ENCODE measurements at places on chromosomes 3 and 15.

- DNase-seq, result no peak
These were observed 24.5 kb upstream of the EBLN2 start for GRCh38 chr3:73036694-73037591.

DNA sequence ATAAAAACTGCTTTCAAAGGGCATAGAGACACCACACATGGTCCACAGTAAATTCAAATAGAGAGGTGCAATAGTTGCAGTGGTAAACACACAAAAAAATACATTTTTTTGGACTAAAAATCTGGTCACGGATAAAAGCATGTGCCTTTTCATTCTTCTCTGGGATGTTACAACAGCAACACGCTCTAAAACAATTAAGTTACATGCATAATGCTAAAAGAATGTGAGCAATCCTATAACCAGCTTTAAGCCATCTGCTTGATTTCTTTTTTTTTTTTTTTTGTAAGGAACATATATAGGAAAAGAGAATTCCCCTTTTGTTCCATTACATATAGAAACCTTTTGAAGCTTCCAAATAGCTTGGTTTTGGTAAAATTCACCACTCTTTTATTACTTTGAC lies 20.0 kb downstream of the WNT5A start:
- peak; percentile 28 for DNase-seq

DNA sequence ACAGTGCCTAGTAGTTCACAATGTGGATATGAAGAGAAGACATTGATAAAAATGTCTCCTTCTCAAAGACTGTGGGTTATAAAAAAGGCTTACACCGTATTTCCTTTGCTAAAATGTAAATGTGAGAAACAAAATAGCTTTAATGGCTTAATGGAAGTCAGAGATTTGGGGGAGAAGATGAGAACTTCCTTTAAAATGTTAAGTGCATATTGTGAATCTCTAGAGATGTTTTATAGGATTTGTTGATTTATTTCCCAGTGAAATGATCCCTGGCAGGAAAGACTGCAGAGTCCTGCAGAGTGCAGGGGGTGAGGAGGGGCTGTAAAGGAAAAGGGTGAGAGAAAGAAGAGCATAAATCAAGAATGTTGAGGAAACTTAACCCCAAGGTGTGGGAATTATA lies 305.1 kb downstream of the GAP43 start:
- DNase-seq, result no peak

DNA sequence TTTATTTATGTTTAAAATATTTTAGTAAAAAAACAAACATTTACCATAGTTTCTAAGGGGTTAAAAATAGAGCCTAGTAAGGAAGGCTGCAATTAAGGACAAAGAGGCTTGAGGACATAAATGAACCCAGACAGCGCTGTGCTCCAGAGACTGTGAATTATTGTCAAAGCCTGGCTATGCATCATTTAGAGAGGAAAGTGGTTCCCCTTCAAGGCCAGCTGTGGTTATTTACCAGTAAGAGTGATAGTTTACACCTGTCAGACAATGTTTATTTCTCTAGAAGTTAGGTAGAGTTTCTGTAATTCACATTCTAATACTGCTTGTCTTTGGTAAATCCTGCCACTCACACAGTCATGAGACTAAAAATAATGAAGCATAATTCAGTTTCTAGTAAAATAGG lies 32.4 kb upstream of the PIK3R4 start:
- DNase-seq, result no peak

DNA sequence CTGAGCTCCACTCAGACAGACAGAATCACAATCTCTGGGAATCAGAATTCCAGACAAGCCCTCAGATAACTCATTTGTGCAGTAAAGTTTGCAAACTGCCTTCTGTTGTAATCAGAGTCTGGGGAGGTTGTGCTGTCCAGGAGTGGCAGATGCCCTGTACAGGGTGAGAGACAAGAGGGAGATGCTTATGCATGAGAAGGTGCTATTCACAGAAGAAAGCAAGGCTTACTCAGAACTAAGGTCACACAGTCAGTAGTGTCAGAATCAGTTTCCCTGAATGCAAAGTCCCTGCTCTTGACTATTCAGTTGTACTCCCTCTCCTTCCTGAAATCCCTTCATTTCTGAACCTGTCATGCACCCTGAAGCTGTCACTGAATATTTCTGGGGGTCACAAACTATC lies 43.7 kb downstream of the SRPRB start:
- no peak for DNase-seq

- no peak for DNase-seq
These were observed 10.4 kb downstream of the SH2D7 start for GRCh38 chr15:78102741-78103140.

DNA sequence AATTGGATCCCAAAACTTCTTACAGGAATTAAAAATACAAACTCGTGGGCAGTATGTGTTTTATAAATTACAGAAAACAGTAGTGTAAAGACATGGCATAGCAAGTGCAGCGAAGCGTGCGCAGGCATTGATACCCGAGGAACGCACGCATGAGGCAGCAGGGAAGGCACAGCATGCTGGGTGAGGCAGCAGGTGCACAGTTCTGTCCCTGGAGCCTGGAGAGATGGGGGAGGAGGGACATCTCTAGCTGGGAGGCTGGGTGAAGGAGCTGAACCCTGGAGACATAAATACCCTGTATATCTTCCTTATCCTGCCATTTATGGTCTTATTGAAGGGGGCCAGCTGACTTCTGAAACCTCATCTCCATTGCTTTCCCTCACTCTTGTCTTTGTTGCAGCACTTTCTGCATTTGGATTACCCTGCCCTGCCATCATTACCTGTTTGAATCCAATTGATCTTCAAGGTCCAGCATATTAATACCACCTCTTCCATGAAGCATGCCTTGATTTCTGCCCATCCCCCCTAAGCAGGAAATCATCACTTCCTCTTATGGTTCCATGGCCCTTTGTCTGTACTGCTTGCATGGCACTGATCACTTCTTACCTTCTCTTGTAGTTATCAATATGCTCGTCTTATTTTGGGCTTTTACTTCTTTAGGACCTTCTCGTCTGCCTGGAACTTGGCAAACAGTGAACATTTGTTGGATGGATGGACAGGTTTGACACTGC lies 20.5 kb downstream of the LPP start:
- no peak for DNase-seq

- DNase-seq, result no peak
These were observed 25.3 kb downstream of the LPP start for GRCh38 chr3:188179006-188179966.

DNA sequence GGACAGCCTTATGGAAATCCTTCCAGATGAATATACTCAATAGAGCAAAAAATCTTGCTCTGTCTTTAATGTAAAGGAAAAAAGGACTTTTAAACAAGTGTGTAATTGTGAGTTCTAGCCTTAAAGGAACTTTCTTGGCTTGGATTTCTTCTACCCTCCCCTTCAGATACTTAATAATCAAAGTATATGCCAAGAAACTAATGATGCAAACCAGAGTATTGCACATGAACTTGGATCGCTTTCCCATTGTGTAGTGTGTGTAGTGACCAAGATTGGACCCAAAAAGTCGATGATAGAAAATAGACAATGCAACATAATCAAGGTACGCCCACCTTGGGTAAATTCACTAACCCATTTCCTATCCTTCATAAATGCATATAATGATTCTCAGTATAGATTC lies 123.8 kb downstream of the TIGIT start:
- DNase-seq, result no peak

GRCh38 chr3:29176501-29176900 lies 104.4 kb upstream of the RBMS3 start:
- DNase-seq, result no peak

- peak; percentile 8 for DNase-seq
These were observed 17.3 kb upstream of the BSN start for GRCh38 chr3:49536875-49537533.

DNA sequence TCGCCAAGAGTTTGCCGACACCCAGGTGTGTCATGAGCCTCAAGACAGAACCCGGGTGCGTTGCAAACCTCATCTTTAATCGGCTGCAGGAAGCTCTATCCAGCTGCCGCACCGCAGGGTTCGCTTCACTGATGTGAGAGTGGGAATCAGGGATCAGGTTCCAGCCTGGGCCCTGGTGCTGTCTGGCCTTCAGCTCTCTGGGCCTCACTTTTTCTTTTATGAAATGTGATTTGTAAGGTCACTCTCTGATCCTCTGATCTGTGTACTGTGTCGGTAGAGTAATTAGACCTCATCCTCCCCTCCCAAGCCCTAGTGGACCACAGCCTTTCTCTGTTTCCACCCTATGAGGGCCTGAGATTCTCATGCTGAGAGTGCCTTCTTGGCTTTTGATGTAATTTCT lies 202.8 kb upstream of the UBE2E1 start:
- no peak for DNase-seq

DNA sequence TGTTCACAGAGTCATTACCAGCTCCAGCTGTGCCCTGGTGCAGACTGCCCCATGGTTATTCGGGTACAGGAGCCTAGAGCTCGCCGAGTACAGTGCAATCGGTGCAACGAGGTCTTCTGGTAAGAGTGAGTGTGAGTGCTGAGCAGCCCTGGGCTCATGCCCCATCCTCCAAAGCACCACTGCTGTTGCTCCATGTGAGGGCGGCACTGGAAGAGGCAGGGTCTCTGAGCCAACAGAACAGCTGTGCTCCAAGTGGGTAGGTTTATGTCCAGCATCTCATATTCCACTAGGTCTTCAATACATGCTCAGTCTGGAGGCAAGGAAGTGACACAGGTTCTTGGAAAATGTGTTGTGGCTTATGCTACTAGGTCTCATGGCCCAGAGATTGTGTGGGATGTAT lies 19.5 kb upstream of the P4HTM start:
- DNase-seq, result no peak

- no peak for DNase-seq
These were observed 174.6 kb downstream of the KLHL25 start for GRCh38 chr15:85619992-85620689.

DNA sequence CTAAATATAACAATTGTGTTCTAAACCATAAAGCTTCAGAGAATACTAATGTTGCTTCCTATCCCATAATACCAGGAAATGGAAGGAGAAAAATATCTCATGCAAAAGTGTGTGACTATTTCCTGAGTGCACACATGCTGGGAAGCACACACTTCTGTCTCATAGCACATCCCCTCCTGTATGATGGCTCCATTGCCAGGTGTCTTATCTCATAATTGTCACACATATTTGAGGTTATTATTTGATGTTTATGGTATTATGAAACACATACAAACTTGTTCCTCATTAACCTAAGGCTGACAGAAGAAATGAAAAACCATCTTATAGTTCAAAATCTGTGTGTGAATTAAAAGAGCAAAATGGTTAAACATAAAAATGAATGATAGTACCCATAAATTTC lies 65.4 kb downstream of the SERP1 start:
- no peak for DNase-seq

- DNase-seq, result no peak
These were observed 26.2 kb downstream of the TKT start for GRCh38 chr3:53229606-53230005.

DNA sequence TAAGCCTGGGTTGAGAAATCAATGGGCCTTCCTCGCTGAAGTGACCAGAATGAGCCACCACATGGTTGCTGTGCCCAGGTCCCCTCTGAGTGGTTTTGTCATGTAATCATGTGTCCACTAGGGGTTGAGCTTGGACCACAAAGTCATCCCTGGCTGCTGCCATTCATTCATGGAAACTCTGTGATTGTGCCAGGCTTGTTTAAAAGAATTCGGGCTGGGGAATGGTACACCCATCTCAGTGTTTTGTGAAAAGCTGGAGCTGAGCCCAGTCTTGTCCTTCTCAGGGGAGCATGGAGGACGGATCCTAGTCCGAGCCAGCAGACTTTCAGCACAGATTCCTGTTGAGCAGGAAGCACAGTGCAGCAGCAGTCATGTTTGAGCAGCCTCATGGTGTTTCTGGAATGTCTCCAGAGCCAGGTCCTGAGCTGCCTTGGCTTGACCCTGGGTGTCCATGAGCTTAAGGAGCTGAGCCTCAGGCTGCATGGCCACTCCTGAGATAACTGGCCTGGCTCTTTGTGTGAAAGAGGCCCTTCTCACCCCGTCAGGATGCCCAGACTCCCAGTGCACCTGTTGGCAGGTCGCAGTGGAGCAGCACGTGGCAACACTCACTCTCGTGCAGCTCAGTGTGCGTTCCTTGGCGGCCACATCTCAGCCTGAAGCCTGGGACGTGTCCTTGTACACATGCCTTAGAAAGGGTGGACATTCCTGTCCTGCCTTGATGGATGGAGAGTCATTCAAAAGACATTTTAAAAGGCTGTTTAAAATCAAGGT lies 260.3 kb upstream of the TPM1 start:
- DNase-seq, result peak; percentile 86

DNA sequence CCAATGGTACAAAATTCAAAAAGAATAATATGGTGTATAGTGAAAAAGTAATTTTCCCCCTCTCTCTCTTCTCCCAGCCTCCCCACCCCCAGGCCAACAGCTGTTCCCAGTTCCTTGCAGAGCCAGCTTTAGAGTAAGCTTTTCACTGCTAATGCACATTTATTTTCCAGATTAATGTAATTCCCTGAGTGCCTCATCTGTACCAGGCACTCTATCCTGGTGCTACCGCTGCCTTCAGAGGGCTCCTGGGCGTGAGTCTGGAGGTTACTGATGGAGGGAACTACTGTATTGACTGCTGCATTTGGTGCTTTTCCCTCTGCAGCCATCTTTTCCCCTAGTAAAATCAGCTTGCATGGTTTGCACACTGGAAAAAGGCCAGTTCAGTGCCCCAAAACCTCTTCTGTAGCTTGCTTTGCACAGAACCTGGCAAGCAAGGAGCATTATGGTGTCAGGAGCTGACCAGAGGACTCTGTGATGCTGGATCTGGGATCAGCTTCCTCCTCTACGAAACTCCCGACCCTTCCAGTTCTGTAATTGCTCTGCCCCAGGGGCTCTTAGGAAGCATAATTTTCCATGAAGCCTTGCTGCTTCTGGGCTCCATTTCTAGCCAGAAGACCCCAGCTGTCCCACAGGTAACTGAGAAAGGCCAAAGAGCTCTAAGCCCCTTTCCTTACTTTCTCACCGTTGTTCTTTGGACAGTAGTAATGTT lies 8.5 kb upstream of the USP3 start:
- DNase-seq, result no peak

- no peak for DNase-seq
These were observed 56.8 kb downstream of the GASK1A start for GRCh38 chr3:43035801-43036365.

DNA sequence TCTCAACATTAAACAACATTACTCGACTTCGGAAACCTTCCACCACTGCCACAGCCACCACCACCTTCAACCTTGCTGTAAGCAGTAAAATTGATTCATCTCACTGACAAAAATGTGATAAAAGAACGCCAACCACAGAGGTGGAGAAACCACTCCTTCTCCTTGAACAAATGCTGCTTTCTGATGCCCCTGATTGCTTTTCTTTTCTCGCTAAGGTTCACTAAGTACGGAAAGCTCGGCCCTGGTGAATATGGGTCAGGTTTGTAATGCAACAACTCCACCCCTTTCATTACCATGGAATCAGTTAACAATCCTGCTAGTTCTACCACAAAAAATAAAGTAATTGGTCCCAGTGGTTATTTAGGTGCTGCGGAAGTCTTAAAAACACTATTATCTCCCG lies 44.9 kb downstream of the MEIS2 start:
- no peak for DNase-seq

All from MCF 10A (cell line).